ENCODE measurements at places on chromosomes 13 and 19.

GRCh38 chr19:34314437-34315313, 50.3 kb upstream of the GPI start:
- DNase-seq = no peak

GRCh38 chr19:50639121-50640112, at the start of gene SYT3:
Gene SYT3 (minus strand): TSS chr19:50639881. CDS start chr19:50637411, 2,470 bp downstream.
- DNase-seq = peak; percentile 56

DNA sequence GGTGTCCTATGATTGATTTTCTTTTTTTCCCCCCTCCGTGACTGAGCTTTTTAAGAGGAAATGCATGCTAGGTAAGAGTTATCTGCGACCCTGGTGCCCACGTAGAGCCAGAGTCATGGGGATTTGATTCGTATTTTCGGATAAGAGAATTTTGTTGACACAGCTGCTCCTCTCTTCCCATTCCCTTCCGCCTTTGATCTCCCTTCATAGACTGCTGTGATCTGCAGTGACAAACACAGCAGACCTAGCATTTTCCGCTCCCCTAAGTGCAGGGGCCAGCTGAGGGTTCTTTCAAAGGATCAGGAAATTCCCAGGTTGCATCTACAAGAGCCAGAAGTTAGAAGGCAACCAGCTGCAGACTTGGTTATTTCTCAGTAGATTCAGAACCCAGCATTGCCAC, 70.5 kb downstream of the ZNF568 start:
- no peak for DNase-seq

DNA sequence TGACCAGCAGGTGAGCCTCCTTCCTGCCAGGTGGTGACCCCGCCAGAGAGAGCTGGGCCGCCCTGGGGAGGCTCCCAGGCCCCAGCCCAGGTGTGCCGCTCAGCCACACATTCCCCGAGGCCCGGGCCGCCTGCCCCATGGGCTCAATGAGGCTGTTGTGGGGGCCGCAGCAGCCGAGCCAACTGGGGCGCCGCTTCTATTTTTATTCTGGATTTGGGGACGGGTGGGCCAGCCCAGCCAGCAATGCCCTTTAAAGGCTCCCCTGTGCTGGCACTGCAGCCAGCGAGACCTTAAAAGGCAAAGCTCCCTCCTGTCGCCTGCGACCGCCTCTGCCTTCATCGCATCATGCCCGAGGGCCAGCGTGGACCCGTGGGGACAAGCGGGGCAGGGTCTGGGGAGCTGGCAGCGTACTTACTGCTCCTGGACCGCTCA, 17.7 kb upstream of the CRTC1 start:
- DNase-seq = no peak

- no peak for DNase-seq
Observed at GRCh38 chr13:72851678-72852014, 69.7 kb downstream of the PIBF1 start.

GRCh38 chr13:107210723-107211030, 642.7 kb upstream of the ARGLU1 start:
- no peak for DNase-seq

DNA sequence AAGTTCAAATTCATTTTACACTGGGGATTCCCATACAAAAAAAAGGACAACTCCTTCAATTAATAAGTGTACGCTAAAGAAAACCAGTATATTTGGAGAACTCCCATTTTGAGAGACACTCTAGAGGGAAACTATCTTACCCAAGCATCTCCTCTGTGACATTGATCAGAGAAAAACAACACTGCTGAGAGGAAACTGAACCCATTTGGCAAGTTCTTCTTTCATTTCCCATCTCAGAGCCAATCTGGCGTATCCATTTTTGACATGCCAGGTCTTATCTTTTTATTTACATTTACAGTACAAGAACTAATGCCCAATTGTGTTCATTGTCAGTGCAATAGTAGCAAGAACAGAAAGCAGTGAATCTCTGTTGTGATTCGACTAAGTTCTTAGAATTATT, 30.1 kb downstream of the LIG4 start:
- DNase-seq = no peak

DNA sequence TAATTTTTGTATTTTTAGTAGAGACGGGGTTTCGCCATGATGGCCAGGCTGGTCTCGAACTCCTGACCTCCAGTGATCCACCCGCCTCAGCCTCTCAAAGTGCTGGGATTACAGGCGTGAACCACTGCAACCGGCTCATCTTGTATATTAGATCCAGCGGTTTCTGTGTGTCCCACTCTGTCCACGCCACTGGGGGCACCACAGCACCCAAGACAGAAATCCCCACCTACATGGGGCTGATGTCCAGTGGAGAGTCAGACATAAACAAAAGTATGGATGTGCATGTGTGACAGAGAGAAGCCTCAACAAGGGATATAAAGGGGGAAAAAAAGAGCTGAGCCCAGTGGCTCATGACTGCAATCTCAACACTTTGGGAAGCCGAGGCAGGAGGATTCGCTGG, 65.8 kb upstream of the ADGRE5 start:
- no peak for DNase-seq

DNA sequence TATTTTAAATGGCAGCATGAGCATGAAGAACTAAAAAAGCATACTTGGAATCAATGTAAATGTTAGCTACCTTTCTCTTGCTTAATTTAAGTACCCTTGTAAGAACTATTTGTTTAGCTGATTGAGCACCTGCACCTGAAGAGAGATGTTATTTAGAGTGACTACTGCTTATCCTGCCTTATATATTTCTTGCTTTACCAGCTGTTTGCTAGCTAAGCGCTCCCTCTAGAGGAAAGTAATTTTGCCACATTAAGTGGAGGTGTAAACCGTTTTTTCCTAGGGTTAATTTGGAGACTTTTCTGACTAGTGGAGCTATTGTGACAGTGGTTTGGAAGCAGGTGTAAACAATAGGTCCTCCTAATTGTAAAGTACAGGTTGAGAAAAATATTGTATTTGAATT, 19.4 kb upstream of the PSG2 start:
- no peak for DNase-seq

GRCh38 chr19:42553292-42554045, 25.2 kb upstream of the CEACAM1 start:
- no peak for DNase-seq

GRCh38 chr13:68350554-68350953, 1120.4 kb upstream of the PCDH9 start:
- DNase-seq = no peak

- no peak for DNase-seq
Observed at GRCh38 chr13:108104736-108105135, 110.6 kb downstream of the LIG4 start.

- no peak for DNase-seq
Observed at GRCh38 chr19:48465215-48465614, 4.0 kb upstream of the CYTH2 start.

DNA sequence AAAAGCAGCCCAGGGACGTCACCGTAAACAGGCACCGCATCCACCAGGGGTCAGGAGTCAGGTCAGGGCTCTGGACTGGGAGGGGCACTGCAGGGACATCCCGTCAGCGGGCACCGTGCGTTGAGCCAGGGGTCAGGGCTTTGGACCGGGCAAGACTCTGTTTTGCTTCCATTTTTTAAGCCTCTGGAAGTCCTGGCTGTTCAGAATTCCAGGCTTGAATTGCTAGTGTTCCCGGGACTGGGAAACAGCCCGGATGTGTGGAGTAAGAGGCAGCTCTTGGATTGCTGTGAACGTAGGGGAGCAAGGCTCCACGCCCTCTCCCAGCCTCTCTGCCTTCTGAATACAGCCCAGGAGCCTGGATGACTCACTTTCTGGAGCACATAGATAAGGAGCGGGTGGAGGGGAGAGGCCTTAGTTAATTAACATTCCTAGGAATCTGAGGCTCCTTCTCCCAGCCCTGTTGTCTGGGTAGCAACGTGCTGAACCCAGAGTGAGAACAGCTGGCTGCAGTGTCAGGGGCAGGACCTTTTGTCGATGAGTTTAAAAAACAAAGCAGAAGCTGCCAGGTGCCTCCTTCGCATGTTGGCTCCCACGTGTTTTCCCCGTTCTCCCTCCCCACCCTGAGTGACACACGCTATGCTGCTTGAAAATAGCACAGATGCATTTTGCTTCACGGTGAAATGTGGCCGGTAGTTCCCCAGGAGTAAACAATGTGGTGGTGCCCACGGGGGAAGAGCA, 21.9 kb downstream of the ATP11A start:
- no peak for DNase-seq

DNA sequence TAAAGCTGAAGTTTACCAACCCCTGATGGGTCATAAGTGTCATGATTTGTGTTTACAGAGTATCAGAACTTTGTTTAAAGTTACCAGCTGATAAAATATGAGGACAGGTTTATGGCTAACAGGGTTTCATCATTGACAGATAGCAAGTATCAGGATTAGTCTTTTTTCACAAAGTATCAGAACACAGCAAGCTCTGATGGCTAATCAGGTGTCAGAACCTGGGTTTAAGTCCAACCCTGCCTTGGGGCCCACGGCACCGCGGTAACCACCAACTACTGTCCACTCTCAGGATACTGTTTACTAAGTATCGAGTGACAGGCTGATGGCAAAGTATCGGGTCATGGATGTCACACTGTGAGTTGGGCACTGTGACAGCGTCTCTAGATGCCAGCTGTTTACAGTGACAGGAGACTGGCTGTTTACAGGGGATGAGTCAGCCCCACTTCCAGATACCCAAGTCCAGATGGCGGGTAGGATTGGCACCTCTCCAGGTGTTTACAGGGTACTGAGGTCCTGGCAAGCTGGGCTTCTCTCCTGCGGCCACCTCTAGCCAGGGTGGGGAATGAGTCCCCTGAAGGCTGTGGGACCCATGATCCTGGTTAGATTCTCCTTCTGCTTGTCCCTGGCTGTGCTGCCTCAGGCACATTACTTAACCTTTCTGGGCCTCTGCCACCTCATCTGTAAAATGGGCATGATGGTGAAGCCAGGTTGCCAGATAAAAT, 21.8 kb downstream of the ARRDC2 start:
- DNase-seq = no peak

- no peak for DNase-seq
Observed at GRCh38 chr13:113726961-113727411, 32.0 kb upstream of the TMEM255B start.

DNA sequence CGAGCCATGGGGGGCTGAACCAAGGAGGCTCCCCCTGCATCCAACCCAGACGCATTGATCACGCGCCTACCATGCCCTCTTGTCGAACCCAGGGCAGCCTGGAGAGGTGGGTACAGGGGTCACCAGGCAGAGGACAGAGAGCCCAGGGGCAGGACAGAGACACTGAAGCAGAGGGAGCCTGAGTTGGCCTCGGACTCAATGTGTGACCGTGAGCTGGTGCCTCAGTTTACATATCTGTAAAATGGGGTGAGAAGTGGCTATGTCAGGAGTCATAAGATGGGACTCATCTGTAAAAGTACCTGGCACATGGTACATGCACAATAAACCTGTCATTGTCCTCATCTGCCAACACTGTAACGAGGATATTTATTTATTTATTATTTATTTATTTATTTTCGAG, 24.1 kb upstream of the NFIC start:
- DNase-seq = no peak

- DNase-seq = no peak
Observed at GRCh38 chr13:35448465-35448864, 28.0 kb downstream of the MAB21L1 start.

- no peak for DNase-seq
Observed at GRCh38 chr19:4596033-4596904, 36.8 kb upstream of the SEMA6B start.

DNA sequence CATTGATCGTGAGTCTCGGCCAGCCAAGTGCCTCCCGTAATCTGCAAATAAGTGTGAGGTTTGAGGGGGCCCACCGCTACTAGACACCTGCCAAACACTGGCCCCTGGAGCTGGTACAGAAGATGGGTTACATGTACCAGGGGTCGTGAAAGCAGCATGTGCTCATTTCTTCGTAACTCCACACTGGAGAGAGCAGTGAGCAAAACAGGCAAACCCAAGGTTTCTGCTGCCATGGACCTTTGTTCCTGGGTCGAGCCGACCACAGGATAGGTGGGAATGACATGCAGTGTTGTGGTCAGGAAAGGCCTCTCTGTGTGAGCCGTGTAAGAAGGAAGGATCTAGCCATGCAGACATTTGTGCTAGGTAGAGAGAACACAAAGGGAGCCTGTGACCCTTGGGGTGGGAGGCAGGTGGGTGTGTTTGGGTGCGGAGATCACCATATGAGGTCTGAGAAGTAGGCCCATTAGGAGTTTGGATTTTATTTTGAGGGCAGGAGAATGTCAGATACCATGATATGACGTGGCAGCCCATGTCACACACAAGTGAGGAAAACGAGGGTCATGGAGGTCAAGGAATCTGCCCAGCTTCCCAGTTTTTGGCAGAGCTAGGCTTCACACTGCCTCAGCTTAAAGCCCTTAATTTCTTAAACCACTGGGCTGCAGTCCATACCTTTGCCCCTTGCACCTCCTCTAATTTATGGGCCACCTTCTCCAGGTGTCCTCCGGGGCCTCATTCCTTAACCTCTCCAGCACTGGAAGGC, 919 bp downstream of the GTF3A start:
- no peak for DNase-seq

- DNase-seq = no peak
Observed at GRCh38 chr19:34044021-34044420, 128.3 kb upstream of the LSM14A start.

DNA sequence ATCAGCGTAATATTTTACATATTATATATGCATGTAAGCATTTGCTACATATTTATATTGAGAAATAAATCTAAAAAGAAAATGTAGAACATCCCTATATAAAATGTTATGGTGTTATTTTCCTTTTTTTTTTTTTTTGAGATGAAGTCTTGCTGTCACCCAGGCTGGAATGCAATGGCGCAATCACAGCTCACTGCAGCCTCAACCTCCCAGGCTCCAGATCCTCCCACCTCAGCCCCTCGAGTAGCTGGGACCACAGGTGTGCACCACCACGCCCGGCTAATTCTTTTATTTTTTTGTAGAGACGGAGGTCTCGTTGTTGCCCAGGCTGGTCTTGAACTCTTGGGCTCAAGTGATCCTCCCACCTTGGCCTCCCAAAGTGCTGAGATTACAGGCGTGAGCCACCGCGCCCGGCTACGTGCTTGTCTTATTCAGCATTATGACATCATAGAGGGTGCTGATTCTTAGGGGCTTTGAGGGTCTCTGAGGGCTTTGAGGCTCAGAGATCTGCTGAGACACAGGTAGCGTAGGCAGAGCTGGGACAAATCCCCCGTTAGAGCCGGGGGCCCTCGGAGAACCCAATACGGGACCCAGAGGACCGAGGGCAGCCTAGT, 101.9 kb downstream of the GADD45B start:
- DNase-seq = no peak

- DNase-seq = no peak
Observed at GRCh38 chr19:47353307-47353712, 4.2 kb downstream of the DHX34 start.

DNA sequence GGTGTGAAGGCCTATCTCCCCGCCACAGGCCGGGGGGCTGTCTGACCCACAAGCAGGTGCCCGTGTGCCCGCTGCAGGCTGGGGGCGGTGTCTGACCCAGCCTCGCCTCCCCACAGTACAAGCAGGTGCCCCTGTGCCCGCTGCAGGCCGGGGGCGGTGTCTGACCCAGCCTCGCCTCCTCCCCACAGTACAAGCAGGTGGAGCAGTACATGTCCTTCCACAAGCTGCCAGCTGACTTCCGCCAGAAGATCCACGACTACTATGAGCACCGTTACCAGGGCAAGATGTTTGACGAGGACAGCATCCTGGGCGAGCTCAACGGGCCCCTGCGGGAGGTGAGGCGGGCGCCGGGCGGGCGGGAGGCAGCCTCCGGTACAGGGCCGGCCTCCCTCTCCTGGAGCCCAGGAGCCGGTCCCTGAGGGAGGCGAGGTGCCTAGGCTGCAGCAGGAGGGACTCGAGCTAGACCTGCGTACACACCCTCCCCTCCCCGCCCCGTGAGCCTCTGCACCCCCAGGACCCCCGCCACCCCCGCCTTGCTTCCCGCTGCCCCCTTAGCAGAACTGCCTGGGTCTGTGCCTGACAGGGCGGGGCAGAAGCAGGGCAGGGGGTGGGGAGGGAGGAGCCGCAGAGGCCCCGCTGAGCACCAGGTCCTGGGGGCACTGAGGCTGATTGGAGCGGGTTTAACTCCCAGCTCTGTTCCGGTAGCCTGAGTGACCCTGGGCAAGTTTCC, 20.6 kb downstream of the HCN2 start:
- no peak for DNase-seq

Data from activated CD8-positive, alpha-beta memory T cell treated with anti-CD3 and anti-CD28 coated beads, Interleukin-2, amount 50 U/mL, for 4 hours (primary cell).